ENCODE measurements at places on chromosomes 3 and 15. TPM values are rescaled to one million over a fixed set of nuclear protein-coding genes. Genes with fewer than 3 reads are reported as not detected.

- DNase-seq = no peak
Measured at GRCh38 chr15:88681610-88682221, 42.9 kb downstream of the ISG20 start.

GRCh38 chr3:195916291-195916690, 7.9 kb upstream of the TNK2 start:
- no peak for DNase-seq

- DNase-seq = peak; percentile 81
Measured at GRCh38 chr15:22895465-22896190, 57.2 kb downstream of the NIPA2 start.

DNA sequence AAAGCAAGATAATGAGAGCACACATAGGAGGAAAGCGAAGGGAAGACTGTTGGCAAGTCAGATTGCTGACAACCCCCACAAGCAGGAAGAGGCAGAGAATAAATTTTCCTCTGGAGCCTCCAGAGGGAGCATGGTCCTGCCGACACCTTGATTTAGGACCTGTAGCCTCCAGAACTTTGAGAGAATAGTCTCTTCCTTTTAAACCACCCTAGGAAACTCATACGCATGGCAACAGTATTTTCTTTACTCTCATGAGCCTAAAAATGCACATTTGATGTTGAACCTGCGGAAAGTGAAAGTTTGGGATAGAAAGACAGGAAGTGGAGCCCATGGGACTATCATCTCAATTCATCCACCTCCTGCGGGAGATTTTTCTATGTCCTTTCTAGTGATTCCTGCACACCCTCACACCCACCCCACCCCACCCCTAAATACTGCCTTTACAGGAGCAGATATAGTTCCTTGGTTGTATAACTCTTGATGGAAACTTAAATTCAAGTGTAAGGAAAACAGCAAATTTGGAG, 116.7 kb upstream of the LPP start:
- DNase-seq = no peak

GRCh38 chr15:60510006-60510405, 31.1 kb upstream of the ICE2 start:
- DNase-seq = no peak

DNA sequence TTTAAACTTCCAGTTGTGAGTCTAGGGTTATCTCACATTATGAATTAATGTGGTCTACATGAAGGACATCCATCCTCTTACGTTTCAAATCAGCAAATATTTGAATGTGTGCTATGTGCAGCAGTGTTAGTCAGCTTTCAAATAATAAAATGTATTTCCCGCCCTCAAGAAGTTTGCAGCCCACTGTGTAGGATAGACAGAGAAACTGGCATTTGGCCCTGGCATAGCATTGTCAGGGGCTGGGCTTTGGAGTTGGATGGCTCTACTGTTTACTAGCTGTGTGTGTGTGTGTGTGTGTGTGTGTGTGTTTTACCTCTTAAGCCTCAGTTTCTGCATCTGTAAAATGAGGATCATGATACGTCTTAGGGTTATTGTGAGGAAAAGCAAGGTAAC, 400.5 kb upstream of the C2CD4B start:
- DNase-seq = no peak

- DNase-seq = no peak
Measured at GRCh38 chr15:55683376-55683775, 59.6 kb downstream of the PRTG start.

DNA sequence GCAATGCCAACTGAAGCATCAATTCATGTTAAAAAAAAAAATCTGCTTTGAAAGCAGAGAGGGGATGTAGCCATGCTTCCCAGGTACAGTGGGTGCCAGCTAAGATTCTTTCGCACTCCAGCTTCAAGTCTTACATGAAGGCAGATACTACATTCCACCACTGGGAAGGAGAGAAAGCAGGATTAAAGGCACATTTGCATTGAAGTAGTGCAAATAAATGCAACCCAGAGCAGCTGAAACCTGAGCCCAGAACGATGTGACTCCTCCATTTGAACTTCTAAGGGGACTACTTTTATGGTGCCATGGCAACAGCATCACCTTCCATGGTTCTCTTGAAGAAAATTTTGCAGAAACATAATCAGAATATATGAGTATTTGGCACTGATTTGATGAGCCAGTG, 19.1 kb upstream of the GJD2 start:
- no peak for DNase-seq

DNA sequence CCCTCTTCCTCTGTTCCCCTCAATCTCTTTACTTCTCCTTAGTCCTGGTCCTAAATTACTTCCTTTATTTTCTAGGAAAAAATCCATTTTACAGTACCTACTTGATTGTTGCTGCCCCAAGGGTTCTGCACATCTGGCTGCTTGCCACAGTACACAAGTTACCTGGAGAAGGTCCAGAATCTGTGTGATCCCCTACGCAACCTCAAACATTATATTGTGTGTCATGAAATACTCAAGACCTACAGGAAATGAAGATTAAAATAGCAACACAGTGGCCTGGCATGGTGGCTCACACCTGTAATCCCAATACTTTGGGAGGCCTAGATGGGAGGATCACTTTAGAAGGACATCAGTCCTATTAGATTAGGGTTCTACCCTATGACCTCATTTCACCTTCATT, 48.7 kb downstream of the PRKAR2A start:
- DNase-seq = no peak

GRCh38 chr3:159158213-159158612, 356.4 kb downstream of the MFSD1 start:
- no peak for DNase-seq

The SAXO2 gene
- total RNA-seq = 2.2 TPM

The NMNAT3 gene
- total RNA-seq = 2.5 TPM

Data from epithelial cell of proximal tubule (primary cell).